ENCODE measurements at places on chromosomes 5 and 9.

DNA sequence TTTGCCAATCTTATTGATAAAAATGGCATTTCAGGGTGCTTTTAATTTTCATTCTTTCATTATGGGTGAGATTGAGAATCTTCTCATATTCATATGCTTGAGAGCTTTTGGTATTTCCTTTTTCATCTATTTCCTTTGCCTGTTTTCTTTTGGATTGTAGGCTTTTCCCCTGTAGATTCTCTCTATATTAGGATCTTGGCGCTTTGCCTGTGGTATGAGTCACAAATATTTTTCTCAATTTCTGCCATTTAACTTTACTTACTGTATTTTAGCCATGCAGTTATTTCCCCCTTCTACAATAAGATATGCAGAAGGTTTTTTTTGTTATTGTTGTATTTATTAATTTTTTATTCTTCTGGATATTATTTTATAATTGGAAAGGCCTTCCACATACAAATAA lies 21.5 kb upstream of the KLF9 start:
- DNase-seq = no peak

DNA sequence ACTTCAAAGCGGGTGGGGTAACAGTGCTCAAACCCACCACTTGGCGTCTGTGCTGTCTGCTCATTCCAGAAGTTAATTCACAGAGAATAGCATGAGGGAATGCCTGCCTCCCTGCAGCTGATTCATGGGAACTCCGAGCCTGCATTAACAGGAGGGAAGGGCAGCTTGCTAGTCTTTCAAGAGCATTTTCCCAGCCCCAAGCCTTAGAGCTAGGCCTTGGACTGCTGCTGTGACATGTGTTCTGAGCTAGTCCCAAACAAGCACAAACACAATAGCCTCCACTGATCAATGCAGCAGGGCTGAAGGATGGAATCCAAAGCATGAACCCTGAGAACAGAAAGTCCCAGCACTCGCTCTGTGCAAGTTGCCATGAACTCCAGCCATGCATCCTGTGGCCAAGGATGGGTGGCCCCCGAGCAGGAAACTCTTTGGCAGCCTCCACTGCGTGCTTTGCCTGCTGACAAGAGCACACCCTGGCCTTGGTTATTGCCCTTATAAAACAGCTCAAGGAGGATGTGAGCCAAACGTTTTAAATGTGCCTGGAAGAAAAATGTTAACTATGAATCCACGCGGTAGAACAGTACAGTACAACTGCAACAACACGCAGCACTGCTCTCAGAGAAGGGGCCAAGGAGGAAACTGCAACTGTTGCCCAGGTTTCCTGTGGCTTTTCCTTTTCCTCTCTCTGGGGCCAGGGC lies 653.1 kb upstream of the KLF4 start:
- DNase-seq = no peak

- no peak for DNase-seq
Observed at GRCh38 chr9:136645903-136646754, 16.6 kb upstream of the EGFL7 start.

GRCh38 chr9:93184432-93185265 lies 710 bp downstream of the WNK2 start:
- DNase-seq = peak; percentile 38

GRCh38 chr5:138408023-138408422 lies 30.8 kb upstream of the REEP2 start:
- DNase-seq = no peak

DNA sequence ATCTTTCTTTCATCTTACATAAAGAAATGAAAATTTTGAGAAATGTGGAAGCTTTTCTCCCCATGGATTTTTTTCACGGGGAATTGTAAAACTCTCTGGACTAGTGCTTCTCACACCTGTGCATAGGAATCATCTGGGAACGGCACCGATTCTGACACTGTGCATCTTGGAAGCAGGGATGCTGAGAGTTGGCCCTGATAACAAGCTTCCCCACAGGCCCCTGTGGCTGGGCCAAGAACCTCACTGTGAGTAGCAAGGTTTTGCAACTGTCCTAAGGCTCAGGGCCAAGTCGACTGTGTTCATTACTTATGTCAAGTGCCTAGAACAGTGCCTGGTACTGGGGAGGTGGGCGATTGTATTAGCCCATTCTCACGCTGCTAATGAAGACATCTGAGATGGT lies 107.9 kb upstream of the ICE1 start:
- no peak for DNase-seq

DNA sequence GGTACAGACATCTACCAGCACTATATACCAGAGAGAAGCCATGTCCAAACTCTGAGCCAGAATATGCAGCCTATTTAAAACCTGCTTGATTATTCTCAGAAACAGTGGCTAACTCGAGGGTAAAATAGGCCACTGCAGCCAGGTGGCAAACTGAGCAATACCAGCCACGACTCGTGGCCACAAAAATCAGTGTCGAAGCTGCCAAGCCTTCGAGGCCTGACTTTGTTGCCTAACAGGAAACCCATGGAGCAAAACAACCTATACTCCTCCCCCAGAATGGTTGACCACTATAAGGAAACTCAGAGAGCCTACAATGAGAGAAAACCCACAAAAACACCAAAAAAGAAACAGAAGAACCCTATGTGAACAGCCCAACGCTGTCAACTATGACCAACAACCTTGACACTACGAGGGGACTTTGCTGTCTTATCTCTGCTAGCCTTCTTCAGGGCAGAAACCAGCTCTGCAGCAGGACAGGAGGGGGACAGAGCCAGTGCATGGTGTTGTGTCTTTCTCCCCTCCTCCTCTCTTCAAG lies 133.8 kb downstream of the TMEM174 start:
- no peak for DNase-seq

DNA sequence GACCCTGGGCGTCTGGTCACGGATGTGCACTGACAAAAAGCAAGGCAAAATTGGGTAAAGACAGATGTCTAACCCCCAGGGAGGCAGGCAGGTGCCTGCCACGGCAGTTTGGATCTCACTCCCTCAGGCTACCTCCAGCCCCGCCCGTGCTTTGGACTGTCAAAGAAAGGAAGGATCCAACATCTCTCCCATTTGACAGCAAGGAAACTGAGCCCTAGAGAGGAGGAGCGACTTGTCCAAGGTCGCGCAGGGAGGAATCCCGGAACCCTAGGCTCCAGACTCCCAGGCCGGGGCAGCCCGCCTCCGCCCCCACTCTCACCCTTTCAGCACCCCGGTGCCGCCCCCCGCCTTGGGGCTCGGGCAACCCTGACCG lies 376 bp downstream of the GOLGA1 start:
- no peak for DNase-seq

DNA sequence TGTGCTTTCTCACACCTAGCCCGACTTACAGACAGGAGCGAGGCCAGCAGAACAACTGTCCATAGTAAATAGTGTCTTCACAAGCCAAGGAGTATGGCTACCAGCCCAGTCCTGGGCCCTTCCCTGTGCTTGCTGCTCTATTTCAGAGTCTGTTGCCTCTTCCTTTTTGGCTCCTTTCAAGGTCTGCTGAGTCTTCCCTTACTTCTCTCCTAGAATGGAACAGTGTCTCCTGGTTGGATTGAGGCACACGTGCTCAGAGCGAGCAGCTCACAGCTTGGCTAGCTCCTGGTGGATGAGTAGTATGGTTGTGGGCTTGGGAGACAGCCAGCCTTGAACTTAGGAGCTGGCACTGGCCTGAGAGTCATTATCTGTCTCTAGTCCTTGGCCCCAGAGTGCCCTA lies 72.8 kb downstream of the TLE4 start:
- no peak for DNase-seq

GRCh38 chr5:139543423-139543991 lies 17.6 kb upstream of the UBE2D2 start:
- DNase-seq = peak; percentile 68

GRCh38 chr5:169746147-169746694 lies 109.1 kb downstream of the DOCK2 start:
- DNase-seq = no peak

GRCh38 chr5:122050959-122051358 lies 27.1 kb downstream of the LOX start:
- no peak for DNase-seq

- DNase-seq = peak; percentile 20
Observed at GRCh38 chr9:132451276-132451675, 41.3 kb downstream of the CFAP77 start.

DNA sequence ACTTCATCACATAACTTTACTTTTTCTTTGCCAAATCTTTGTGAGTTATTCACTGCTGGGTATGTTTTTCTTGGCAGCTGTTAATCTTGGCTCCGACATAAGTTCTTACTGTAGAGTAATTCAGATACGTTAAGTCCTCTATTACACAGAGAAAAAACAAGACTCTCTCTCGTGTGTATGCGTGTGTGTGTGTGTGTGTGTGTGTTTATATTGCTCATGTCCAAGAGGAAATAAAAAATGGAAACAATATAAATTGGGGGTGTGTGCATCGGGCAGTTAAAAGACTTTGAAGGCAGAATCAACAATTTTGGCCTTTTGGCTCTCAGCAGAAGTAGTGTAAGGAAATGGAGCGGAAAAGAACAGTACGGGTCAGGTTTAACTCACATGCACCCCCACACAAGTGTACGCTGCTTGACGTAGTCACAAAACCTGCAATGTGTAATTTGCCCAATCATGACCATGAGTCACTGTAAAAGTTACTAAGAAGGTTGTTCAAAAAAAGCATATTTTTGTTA lies 67.2 kb upstream of the IFNE start:
- DNase-seq = no peak

- DNase-seq = peak; percentile 48
Observed at GRCh38 chr5:65480306-65480865, 1.3 kb downstream of the ADAMTS6 start.

- DNase-seq = no peak
Observed at GRCh38 chr5:11620172-11620571, 284.1 kb downstream of the CTNND2 start.

GRCh38 chr9:34443533-34443932 lies 14.8 kb downstream of the FAM219A start:
- DNase-seq = no peak

- no peak for DNase-seq
Observed at GRCh38 chr9:132039284-132039683, 40.4 kb downstream of the MED27 start.

GRCh38 chr9:93244510-93245436 lies 60.8 kb downstream of the WNK2 start:
- no peak for DNase-seq

GRCh38 chr9:93295031-93295430 lies 111.1 kb downstream of the WNK2 start:
- DNase-seq = no peak
